NCI-H1436 (cell line): ENCODE measurements at places on chromosomes 5 and 9.

GRCh38 chr5:17178373-17178675, 39.1 kb upstream of the BASP1 start:
- no peak for DNase-seq

GRCh38 chr9:136225748-136226679, 19.6 kb downstream of the QSOX2 start:
- peak; percentile 34 for DNase-seq

DNA sequence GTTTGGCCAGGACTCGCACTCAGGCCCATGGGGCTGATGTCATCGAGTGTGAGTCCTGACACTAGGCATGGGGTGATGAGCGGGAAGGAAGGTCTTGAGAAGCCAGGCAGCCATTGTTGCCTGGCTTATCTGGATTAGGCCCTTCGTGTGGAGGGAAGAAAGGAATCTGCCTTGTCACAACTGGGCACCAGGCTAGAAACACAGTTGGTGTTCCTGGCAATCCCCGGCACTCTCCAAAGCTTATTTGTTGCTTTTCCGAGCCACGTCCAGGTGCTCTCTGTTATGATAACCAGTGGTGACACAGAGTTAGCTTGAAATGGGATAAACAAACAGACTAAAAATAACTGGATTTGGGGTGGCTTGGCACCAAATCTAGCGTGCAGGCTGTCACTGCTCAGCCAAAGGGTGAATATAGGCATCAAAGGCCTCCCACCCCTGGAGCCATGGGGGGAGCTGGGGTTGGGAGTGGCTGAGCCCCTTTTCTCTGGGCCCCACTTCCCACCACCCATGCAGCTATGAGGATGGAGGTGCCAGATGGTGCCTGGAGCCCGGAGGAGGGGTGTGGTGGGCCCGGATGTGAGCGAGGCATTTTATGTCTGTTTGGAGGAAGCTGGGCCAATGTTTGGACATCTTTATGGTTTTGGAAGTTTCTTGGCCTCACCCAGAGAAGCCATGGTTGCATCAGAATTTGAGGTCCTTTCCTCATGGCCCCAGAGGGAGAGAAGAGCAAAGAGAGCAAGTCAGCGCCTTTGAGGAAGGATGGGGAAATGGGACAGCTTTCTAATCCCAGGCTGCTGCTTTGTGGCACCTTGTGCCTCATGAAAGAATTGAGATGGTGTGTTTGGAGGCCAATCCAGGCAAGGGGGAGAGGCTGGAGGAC, 98.0 kb upstream of the PITX1 start:
- no peak for DNase-seq

- no peak for DNase-seq
Measured at GRCh38 chr9:124941679-124942561, 1.0 kb upstream of the GOLGA1 start.

GRCh38 chr5:65834306-65834705, 92.1 kb upstream of the ERBIN start:
- no peak for DNase-seq

- no peak for DNase-seq
Measured at GRCh38 chr5:74903165-74903787, 37.1 kb upstream of the FAM169A start.

DNA sequence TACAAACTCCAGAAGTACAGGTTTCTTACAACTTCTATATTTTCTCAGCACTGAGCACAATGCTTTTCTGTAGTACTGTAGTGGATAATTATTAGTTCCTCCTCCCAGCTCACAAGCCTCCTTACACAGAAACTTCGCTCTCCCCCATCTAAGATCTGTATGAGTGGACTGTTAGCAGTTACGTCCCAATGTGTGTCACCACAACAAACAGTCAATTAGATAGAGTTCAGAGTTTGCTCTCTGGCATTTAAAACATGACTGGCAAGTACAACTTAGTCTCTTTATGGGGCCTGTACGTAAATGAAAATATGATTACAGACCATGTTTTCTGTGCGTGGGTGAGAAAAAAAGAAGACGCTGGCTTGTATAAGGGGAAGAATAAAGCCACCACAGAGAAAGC, 631.4 kb upstream of the DMAC1 start:
- no peak for DNase-seq

GRCh38 chr5:42338136-42338535, 85.1 kb upstream of the GHR start:
- DNase-seq, result no peak

- no peak for DNase-seq
Measured at GRCh38 chr9:16001856-16002255, 449.0 kb downstream of the CCDC171 start.

- DNase-seq, result no peak
Measured at GRCh38 chr5:154756009-154756867, 1.1 kb downstream of the LARP1 start.

- no peak for DNase-seq
Measured at GRCh38 chr5:78971998-78972397, 13.1 kb downstream of the ARSB start.

GRCh38 chr5:40682154-40683017, 2.7 kb downstream of the PTGER4 start:
- no peak for DNase-seq

- no peak for DNase-seq
Measured at GRCh38 chr5:138463419-138464007, 1.8 kb upstream of the EGR1 start.

GRCh38 chr5:157270771-157271170, 4.8 kb downstream of the CYFIP2 start:
- no peak for DNase-seq

DNA sequence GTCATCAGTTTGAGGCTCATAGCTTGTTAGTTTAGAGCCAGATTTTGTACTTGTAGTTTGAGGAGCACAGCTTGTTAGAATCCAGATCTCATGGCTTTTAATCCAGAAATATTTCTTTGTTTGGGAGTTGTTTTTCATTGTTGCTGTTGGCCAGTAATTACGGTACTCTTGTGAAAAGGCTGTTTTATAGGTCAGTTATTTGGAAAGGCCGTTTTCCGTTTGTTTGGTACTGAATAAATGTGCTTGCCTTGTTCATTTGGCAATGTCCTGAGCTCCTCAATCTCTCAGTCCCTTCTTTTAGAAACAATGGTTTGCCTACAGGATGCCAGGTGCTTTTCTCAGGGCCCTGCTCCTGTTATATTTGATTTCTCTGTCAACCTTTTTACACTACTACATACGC, 4.5 kb upstream of the MOB3B start:
- DNase-seq, result no peak

- DNase-seq, result no peak
Measured at GRCh38 chr9:128798896-128799295, 11.8 kb downstream of the TBC1D13 start.

DNA sequence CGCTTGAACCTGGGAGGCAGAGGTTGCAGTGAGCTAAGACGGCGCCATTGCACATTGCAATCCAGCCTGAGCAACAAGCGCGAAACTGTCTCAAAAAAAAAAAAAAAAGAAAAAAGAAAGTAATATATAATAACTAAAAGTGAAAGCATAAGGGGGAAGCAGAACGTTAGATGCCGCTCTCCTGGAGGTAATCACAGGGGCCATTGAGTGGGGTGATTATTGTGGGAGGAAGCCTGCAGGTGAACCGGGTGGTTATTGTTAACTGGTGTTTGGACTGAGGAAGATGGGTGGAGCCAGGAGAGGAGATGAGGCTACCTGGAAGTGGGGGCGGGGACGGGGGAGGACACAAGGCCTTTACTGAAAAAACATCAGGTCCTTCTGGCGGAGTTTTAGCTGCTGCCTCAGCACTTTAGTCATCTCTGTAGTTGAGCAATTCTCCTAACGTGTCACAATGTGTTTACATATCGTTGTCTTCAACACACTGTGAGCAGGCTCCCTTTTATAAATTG, 5.3 kb upstream of the TJP2 start:
- peak; percentile 45 for DNase-seq

DNA sequence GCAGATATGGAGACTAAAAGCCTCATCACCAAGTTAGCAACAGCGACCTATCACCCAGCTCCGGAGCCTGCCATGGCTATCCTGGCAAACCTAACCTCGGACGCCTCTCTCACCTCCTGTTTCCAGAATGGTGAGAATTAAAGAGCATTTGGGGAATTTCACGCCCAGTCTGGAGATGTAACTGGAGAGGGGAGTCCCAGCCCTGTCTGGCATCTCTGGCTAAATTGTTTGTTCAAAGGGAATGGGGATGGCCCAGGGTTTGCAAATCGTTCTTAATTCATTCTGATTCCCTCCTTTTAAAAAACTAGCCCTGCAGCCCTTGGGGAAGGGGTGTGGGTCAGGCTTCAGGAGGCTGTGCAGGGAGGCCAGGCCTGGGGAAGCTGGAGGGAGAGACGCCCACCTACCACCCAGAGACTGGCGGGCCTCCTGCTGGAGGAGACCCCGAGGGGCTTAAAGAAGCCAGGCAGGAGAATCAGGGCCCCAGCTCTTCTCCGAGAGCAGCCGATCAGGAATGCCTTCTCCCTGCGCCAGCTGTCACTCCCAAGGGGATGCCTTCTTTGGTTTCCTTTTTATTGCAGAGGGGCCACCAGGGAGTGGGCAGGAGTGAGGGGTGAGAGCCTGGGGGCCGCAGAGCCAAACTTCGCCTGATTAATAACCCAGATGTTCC, 964 bp upstream of the COL5A1 start:
- no peak for DNase-seq

GRCh38 chr5:146001544-146002190, 65.3 kb downstream of the SH3RF2 start:
- DNase-seq, result no peak

DNA sequence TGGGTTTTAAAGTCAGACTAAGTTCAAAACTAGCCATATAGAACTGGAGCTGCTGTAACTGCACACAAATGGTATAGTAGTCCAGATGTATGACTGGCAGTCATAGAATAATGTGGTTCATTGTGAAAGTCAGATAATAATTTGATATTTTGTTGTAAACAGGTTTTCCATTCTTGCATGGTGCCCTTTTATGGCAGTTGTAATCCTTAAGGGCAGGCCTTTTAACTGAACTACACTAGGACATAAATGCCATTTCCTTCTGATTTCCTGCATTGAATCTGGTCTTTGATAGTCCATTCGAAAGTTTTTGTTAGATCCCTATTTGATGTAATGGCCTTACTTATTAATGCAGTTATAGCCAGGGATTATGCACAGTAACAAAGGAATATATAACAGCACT, 632.6 kb downstream of the PDE4D start:
- no peak for DNase-seq

DNA sequence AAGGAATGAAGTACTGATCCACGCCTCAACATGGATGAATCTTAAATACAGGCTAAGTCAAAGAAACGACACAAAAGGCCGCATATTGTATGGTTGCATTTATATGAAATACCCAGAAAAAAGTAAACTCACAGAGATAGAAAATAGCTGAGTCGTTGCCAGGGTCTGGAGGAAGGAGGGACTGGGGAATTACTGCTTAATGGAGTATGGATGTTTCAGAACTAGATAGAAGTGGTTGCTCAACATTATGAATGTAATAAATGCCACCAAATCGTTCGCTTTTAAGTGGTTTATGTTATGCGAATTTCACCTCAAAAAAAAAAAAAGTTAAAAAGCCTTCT, 784 bp upstream of the MSANTD3 start:
- no peak for DNase-seq

- DNase-seq, result no peak
Measured at GRCh38 chr5:1865486-1865885, 17.2 kb downstream of the IRX4 start.

DNA sequence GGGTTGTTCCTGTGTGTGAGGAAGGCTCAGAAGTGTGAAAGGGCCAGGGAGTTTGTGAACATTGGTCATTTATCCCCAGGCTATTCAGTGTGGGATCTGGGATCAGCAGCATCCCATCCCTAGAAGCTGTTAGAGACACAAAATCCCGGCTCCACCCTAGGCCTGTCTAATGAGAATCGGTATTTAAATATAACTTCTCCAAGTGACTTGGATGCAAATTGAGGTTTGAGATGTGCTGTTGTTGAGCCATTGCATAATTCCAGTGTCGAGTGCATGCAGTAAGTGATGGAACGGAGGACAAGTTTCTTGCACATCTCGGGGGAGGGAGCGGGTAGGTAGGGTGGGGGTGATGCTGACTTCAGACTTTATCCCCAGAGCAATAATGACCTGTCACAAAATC, 138.3 kb downstream of the FBXL7 start:
- DNase-seq, result no peak

- no peak for DNase-seq
Measured at GRCh38 chr5:119390404-119390803, 34.6 kb downstream of the TNFAIP8 start.

GRCh38 chr9:135670721-135671590, 7.8 kb downstream of the LCN9 start:
- DNase-seq, result no peak

- no peak for DNase-seq
Measured at GRCh38 chr5:109784687-109785086, 95.0 kb downstream of the MAN2A1 start.

GRCh38 chr9:16202914-16203728, 650.3 kb downstream of the CCDC171 start:
- DNase-seq, result no peak

DNA sequence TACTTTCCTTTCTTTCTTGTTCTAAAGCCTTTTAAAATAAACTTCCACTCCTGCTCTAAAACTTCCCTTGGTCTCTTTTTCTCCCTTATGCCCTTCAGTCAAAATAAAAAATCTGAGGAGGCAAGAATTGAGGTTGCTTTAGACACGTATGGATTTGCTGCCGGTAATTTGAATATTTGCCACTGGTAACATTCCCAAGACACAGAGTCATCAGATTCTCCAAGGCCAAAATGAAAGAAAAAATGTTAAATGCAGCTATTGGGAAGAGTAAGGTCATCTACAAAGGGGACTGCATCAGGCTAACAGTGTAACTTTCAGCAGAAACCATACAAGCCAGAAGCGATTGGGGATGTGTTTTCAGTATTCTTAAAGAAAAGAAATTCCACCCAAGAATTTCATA, 311.1 kb downstream of the CDH18 start:
- DNase-seq, result no peak

DNA sequence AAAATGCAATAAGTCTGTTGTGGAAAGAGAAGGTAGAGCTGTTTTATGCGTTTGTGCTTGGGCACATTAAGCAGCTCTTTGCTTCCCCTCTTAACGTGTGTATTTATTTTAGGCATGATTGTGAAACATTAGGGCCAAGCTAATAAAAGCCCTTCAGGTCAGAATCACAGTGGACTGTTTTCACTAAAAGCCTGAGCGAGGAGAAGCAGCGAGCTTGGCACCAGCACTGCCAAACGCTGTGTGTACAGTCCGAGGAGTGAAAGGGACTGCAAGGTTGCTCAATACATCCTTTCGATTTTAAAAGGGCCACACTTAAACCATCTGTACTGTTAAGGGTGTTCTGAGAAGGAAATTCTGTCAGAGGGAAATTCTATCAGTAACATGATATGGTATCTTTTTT, 107.2 kb upstream of the CKMT2 start:
- DNase-seq, result no peak

- DNase-seq, result no peak
Measured at GRCh38 chr5:30368064-30368463, 825.4 kb upstream of the CDH6 start.

DNA sequence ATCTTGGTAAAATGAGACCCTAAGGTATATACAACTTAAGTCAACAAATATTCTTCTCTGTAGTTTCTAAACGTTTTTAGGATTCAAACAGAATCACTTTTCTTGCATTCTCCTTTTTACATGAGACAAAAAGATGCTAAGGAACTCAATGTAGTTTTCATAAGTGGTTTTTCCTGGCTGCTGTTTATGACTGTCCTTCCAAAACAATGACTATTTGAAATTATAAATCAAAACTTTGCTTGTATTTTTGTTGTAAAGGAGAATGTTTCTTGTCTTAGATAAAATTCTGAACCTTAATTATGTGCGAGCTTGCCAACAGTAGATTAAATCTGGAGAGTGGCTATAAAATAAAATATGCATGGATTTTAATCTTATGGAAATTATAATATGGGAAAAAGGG, 53.8 kb downstream of the GRIN3A start:
- DNase-seq, result no peak

- DNase-seq, result no peak
Measured at GRCh38 chr9:97640325-97640724, 6.7 kb downstream of the NCBP1 start.
